Fibroblast of skin of right quadriceps (primary cell): ENCODE measurements at places on chromosomes 12 and 14.
A peak's percentile ranks its signal among the peaks of the same experiment; 100 is the strongest.

GRCh38 chr12:93183940-93184671, 193.6 kb upstream of the NUDT4 start:
- DNase-seq = peak; percentile 43

- DNase-seq = peak; percentile 15
Observed at GRCh38 chr12:93550748-93551611, 21.5 kb upstream of the SOCS2 start.

DNA sequence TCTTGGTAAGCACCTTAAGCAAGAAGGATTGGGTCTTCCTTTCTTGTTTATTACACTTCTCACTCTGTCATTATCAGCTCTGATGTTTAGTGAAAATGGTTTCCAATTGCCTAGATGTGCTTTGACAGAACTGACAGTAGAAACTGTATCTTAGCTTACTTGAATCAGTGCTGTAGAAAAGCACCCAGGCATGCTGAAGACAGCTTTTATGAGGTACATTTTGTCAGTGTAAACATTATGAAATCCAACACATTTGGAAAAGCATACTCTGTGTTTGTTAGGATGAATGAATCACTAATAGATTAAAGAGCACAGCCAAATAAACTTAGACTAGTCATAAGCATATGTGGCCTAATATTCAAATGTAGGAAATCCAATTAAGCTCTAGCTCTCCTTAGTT, 290.2 kb upstream of the NPAS3 start:
- peak; percentile 78 for DNase-seq

DNA sequence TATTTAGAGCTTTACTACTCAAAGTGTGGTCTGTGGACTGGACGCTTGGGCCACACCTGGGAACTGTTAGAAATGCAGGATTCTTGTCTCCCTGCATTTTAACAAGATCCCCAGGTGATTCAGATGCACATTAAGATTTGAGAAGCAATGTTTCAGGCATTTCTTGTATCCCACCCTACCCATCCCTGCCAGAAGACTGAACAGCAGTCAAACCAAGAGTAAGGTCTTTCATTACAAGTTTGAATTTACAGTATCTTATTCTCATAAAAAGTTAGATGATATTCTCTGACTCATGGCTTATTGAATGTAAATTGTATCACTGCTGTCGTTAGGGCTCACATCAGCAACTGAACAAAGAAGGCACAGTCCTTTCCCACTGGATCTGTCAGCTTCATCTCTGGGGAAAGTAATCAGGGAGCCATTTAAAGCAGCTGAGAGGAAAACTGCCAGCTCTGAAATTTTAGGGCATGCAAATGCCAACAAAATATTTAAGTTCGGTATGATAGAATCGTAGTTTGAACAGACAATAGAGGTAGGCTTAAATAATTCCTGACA, 141.1 kb downstream of the AKAP6 start:
- peak; percentile 27 for DNase-seq

GRCh38 chr12:75909714-75910656, 121.6 kb downstream of the PHLDA1 start:
- DNase-seq = no peak

DNA sequence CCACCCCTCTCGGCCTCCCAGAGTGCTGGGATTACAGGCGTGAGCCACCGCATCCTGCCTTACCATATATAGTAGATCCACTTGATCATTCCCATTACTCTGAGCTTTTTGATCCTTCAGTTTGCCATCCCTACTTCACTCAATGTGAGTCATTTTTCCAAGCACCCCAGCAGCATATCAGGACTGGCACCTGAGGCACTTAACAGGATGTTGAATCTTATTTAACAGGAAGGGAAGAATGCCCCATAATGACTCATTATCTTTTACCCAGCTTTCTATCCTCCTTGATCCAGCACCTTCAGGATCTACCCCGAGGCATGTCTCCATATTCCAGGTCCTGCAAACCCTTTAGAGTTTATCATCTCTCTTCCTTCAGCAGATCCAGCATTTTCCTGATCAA, 84.9 kb upstream of the CMKLR1 start:
- DNase-seq = no peak

DNA sequence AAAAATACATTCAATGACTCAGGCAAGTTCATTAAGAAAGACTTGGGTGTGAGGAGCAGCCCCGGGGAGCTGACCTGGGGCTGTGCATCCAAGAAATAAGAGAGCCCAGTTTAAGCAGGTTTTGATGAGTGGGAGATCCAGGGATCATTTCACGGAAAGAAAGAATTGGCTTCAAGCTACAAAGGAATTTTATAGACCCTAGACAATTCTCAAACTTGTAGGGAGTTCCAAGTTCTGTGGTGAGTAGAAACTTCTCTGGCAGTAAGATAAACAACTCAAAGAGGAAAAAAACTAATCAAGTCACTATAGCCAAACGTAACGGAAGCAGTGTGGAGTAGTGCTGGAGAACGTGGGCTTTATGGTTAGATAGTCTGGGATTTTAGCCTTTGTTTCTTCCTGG, 175.7 kb upstream of the DDHD1 start:
- no peak for DNase-seq

DNA sequence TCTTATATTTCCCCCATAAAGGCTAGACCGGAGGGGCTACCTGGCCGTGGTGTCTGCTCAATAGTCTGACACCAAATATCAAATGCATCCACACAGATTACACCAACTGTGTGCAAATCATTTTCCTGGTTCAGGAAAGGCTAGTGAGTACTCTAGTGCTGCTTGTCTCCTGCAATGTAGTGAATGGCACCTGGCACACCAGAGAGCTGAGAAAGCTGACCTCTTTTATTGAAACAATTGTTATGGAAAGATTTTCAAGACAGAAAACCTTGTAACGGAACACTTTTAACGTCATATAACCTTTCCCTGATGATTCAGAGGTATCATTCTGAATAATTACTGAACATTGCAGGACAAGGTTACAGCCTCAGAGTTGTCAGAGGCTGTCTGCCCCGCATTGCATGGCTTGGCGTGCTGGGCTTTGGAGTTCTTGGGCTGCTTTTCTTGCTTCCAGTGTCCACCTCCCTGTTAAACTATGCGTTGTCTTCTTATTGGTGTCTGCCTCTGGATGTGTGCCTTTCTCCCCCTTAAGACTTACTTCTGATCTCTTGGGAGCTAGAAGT, 40.7 kb upstream of the HDAC7 start:
- DNase-seq = no peak

DNA sequence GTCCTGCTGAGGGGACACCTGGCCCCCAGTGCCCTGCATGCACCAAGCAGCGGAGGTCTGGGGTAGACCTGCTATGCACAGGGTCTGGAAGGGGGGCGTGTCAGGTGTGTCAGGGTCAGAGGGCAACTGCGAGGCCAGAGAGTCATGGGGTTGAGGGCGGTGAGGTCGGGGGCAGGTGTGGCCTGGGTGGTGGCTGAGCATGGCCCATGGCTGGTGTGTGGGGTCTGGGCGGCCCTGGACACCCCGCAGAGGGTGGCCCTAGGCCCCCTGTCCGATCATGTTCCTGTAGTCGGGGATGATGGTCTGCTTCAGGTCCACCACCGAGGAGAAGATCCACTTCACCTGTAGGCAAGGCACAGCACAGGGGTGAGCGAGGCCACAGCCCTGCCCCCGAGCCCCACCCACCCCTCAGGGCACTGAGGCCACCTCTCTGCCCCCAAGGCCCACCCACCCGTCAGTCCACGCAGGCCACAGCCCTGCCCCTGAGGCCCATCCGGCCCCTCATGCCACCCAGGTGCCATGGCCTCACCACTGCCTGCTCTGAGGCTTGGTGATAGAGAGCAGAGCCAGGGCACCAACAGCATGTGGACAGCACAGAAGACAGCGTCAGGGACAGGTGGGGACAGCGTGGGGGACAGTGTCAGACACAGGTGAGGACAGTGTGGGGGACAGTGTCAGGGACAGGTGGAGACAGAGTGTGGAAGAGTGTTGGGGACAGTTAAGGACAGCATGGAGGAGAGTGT, 211.3 kb downstream of the TMEM121 start:
- DNase-seq = no peak

DNA sequence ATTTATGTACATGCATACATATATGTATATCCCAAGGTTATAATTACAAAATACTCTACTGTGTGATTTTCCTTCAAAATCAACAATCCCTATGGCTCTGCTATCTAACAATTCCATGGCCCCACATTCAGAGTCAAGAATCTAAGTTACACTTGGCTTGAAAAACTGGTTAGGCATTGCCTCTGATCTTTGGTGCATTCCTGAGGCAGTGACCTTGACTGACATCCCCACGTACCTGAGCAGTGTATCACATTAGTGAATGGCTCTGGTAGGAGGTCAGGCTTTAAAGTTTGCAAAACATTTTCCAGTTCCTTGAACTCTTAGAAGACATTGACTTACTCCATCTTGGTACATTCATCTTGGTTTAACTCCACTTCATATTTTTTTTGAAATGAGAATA, 8.5 kb upstream of the STON2 start:
- DNase-seq = no peak

DNA sequence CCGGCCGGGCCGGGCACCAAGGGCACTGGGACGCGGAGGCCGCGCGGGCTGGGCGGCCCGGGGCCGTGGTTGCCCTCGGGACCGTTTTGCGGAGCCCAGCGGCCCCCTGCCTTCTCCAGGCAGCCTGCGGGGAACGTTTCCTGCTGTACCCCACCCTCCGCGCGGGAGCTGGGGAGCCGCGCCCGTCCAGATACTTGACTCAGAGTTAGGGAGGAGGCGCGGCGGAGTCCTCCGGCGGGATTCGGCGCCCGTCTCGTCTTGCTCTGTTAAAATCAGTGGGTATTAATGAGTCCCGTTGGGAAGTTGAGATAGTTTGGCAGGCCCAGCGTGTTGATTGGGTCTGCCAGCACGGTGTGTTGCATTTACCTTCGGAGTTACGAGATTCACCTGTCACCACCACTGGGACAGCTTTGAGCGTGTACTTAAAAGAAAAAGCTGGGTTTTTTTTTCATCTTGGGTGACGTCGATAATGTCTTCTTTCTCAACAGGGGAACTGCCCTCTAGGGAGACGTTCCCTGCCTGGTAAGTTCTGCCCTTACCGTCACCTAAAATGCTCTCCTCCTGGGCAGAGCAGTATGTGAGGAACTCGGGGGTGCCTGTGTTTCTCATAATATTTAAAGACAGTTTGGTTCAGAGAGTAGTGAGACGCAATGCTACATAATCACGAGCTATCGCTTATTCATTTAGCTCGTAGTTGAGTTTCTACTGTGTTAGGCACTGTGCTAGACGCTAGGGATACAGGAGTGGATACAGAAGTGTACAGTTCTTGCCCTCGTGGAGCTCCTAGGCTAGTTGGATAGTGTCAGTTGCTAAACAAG, 596 bp downstream of the DLST start:
- DNase-seq = peak; percentile 34

DNA sequence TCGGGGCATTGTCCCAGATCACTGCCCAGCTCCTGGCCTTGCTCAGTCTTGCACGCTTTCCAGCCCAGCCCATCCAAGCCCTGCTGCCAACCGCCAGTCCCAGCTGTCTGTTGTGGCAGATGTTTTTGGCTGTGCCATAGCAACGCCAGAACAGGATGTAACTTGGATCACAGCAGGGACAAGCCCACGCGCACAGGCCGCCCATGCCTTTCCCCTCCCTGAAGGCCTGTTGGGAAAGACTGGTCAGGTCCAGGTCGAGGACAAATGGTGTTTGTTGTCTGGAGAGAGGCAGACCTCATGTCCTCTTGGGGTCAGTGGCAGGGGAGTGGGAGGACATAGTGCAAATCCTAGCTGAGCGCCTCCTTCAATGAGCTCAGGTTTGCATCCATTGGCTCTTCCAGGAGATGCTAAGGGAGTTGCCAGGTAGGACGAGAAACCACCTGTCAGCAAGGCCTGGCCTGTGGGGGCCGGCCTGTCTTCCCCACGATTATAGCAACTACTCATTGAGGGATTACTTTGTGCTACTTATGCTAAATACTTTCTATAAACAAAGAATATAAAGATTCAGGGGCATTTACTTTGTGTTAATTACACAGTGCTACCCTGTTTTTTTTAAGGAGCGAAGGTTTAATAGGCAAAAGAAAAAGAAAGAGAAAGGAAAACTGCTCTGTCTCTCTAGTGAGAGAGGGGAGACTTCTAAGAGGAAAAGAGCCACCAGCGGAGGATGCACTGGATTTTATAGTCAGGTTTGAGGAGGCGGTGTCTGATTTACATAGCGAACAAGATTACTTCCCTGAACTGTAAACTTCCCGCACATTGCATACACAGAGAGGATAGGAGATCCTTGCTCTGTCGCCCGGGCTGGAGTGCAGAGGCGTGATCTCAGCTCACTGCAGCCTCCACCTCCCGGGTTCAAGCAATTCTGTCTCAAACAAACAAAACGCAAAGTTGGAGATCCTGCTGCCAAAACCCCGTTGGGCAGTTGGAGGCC, 42.8 kb upstream of the CORO1C start:
- DNase-seq = peak; percentile 52

- no peak for DNase-seq
Observed at GRCh38 chr14:94752591-94753436, 17.1 kb downstream of the GSC start.

DNA sequence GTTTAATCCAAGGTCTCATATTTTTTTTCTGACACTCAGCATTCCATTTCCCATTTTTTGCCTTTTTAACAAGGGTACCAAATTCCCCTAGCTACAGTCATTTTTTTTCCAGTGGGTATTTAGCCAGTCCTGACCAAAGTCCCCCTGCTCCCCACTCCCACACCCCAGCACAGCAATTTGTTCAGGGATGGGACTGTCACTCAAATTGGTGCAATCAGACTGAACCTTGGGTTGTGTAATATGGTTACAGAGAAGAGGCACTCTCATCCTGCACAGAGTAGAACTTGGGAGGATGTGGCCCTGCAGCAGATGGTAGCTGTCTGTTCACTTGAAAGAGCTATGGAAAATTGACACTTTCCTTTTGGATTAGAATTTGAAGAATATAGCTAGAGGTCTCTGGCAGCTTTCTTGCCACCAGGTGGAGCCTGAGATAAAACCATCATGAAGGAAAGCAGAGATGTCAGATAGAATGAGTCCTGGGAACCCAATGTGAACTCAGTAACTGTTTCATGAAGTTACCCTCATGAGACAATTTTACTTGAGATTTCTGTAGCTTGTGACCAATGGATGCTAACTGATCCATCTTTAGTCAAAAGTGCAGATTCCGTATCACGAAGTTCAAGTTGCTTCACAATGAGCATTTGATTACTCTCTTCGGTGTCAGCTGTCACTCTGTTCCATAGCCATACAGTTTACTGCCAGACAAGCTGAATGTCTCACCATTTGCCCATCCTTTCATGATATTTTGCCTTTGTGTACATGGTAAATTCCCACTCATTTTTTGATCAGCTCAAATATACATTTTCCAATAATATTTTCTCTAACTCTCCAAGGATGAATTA, 394.0 kb upstream of the SYT1 start:
- peak; percentile 44 for DNase-seq

DNA sequence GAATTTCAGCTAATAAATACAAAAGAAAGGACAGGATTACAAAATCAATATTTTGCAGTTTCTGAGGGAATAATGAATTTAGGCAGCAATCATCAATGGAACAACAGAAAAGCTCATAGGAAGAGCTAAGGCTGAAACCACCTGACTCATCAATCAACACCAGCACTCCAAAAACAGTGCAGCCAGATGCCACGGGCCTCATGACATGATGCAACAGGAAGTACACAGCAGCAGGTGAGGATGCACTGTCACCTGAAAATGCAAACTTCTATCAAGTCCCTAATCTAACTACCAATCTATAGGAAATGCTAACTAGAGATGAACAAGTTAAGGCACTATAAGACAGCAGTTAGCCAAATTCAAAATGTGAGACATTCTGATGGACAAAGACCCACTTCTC, 21.7 kb downstream of the GNS start:
- DNase-seq = no peak

- peak; percentile 81 for DNase-seq
Observed at GRCh38 chr12:110577864-110578693, 5.0 kb downstream of the PPTC7 start.

- DNase-seq = no peak
Observed at GRCh38 chr14:76717508-76718290, 43.6 kb upstream of the VASH1 start.
